ENCODE measurements at places on chromosomes 2 and 18. TPM values are rescaled to one million over a fixed set of nuclear protein-coding genes. Genes with fewer than 3 reads are reported as not detected.

The ASIC4 gene
- 0.09 TPM for total RNA-seq

The RUFY4 gene
- total RNA-seq = 0.09 TPM

The DCDC2C gene
- not detected for total RNA-seq

The HJURP gene
- total RNA-seq = 59.1 TPM

Measured in A549 treated with Hydrocortisone at 1 μM for 4 hours (cell line).